ENCODE measurements at places on chromosomes 13 and 19.
A peak's percentile ranks its signal among the peaks of the same experiment; 100 is the strongest.

- no peak for DNase-seq
These were observed 310.4 kb downstream of the SPRY2 start for GRCh38 chr13:80030491-80030890.

DNA sequence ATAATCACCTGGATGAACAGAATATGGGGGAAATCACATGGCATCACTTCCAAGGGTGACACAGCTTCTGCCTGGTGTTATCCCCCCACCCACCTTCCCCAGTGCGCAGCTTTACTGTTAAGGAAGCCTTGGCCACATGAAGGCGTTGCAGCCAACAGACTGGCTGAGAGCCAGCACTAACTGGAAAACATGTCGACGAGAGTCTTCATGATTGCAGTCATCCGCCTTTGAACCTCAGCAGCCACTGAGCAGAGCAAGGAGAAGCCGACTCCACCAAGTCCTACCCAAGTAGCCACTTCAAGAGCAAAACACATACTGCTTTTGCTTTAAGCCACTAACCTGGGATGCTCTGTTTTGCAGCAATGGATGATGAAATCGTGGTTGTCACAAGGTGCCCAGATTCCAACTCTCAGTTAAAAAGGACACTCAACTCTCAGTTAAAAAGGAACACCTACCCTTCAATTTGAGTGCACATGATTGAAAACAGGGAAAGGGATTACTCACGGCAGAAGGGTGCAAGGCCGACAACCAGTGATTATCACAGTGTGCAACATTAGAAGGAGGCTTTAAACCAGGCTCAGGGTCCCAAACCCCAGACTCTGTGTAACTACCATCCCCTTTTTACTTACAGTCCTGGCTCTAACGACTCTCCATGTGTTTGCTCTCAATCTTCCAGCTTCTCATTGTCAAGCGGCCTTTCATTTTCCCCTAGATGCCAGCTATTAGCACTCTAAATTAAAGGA is 149.1 kb downstream of the KLF12 start:
- DNase-seq: no peak

DNA sequence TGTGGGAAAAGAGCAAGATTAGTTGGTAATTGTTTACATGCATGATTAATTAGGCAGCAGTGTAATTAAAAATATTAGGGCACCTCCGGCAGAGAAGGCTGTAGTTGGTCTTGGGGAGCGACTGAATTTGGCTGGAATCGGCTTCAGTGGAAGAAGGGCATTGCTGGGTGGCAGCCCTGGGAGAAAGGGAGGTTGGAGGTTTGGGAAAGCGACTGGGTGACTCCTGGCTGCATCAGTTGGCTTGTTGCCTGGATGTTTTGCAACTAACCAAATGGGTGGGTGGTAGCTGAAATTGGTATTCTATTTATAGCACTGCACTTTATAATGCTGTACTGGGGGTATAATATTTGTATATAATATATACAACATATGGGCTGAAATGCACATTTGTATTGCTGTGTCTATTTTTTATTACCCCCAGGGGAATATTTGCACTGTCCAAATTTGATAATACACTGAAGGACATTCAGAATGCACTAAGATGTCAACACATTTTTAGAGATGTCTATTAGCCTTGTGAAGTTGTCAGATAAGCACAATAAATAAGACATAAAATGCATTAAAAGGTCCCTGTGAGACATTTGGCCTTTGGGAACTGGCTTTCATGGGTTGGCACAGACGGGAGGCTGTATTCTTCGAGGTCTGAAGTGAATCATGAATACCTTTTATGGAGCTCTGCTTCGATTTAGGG is 1.7 kb downstream of the B3GLCT start:
- DNase-seq: no peak

- DNase-seq: no peak
These were observed 99.5 kb downstream of the ERCC5 start for GRCh38 chr13:102945324-102945815.

- DNase-seq: no peak
These were observed 63.9 kb upstream of the GTF3A start for GRCh38 chr13:27360562-27360961.

- no peak for DNase-seq
These were observed 142.8 kb downstream of the STK24 start for GRCh38 chr13:98434060-98434459.

DNA sequence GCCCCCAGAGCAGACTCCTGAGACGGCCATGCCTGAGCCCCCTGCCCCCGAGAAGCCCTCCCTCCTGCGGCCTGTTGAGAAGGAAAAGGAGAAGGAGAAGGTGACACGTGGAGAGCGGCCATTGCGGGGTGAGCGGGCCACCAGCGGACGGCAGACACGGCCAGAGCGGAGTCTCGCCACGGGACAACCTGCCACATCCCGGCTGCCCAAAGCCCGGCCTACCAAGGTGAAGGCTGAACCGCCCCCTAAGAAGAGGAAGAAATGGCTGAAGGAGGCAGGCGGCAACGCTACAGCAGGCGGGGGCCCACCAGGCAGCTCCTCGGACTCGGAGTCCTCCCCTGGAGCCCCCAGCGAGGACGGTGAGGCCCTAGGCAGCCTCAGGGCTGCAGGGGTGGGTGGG is 24.1 kb downstream of the RRAS start:
- DNase-seq: no peak

DNA sequence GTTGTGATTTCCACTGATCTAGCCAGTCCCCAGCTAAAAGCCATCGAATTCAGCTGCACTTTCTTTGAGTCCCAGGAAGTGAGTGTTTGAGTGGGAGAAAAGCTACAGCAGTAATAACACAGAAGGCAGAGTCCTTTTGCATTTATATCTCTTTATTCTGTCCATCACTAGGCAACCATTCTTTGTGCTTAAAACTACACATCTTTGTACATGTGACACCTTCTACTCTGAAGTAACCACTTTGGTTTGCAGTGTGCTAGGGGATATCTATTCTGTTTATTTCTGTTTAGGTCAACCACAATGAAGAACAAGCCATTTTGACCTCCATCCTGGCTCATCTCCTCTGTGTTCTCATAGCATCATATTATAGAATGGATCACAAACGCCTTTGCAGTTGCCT is 226.0 kb upstream of the SERP2 start:
- no peak for DNase-seq

DNA sequence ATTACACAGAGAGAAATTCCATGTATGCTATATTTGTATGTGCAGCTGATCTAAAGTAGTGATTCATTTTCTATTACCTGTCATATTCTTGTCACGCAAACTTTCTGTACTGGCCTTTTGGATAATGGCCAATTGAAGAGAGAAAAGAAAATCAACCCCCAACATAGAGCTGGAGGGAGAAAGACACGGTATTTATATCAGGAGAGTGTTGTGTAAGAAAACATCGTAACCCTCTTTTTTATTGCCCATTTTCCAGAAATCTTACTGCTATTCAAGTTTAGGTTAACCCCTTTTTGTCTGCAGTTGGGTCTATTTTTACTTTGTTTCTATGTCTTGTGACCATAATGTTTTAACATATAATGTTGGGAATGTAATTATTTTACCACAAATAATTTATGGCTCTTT is 27.9 kb downstream of the DGKH start:
- DNase-seq: no peak

- peak; percentile 3 for DNase-seq
These were observed 29.7 kb upstream of the RGCC start for GRCh38 chr13:41427666-41428065.

DNA sequence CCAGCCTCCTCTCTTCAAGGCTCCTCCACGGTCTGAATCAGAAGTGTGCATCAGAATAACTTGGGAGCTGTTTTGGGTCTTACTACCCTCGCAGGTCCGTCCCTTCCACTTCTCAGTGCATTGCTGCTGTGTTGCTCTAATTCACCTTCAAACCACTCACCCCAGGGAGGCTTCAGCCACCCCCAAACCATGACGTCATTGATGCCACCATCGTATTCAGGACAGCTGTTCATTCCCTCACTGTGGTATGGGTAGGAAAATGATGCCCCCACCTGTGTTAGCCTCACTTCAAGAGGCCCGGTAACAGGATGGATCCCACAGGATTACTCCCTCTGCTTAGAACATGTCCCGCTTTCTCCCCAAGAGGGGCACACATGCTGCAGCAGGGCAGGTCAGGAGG is 1005.7 kb downstream of the UQCRFS1 start:
- DNase-seq: no peak

- DNase-seq: no peak
These were observed 382.8 kb downstream of the FOXO1 start for GRCh38 chr13:40283666-40284065.

GRCh38 chr19:14577885-14578427 is 4.9 kb upstream of the CLEC17A start:
- DNase-seq: peak; percentile 91

DNA sequence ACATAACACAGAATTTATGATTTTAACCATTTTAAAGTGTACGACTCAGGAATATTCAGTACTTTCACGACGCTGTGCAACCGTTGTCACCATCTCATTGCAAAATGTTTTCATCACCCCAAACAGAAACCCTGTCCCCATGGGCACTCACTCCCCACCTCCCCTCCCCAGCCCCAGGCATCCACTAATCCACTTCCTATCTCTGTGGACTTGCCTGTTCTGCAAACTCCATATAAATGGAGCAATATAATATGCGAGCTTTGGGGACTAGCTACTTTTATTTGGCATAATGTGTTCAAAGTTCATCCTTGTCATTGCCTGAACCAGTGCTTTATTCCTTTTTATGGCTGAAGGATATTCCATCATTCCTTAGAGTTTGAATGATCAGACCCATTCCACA is 7.3 kb upstream of the INSR start:
- DNase-seq: no peak

- no peak for DNase-seq
These were observed 74.2 kb downstream of the COL4A1 start for GRCh38 chr13:110232756-110233155.

- DNase-seq: no peak
These were observed 73.7 kb downstream of the UQCRFS1 start for GRCh38 chr19:29139227-29139626.

DNA sequence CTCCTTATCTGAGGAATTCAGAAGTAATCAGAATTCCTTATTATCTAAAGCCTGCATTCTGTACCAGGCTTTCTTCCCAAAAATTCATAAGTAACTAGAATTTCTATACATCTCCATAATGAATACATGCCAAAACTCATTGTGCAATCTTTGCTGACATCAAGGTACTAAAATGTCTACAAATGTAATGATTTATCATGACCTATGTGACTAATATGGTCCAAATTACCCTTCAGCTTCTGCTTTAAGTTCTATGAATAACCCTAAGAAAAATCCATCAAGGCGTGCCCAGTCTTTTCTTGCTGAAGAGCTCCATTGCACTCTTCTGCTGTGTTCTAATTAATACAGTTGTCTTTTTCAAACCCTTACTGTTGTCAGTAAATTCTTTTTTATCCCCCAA is 58.5 kb upstream of the SLITRK1 start:
- no peak for DNase-seq

DNA sequence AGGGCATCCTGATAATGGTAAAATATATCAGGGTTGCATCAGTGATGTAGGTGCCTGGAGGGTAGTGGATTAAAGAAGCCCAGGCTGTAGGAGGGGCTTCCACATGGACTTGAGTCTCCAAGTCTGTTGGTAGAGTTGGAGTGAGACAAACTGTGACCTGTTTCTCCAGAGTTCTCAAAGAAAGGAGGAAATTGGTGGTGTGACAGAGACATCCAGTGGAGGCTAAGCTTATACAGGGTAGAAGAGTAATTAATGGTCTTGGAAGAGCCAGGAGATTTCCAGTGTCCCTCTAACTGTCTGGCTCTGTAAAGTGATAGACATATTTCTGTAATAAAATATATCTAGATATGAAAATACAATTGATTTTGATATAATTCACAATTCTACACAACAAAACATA is 61.1 kb downstream of the GPC5 start:
- no peak for DNase-seq

DNA sequence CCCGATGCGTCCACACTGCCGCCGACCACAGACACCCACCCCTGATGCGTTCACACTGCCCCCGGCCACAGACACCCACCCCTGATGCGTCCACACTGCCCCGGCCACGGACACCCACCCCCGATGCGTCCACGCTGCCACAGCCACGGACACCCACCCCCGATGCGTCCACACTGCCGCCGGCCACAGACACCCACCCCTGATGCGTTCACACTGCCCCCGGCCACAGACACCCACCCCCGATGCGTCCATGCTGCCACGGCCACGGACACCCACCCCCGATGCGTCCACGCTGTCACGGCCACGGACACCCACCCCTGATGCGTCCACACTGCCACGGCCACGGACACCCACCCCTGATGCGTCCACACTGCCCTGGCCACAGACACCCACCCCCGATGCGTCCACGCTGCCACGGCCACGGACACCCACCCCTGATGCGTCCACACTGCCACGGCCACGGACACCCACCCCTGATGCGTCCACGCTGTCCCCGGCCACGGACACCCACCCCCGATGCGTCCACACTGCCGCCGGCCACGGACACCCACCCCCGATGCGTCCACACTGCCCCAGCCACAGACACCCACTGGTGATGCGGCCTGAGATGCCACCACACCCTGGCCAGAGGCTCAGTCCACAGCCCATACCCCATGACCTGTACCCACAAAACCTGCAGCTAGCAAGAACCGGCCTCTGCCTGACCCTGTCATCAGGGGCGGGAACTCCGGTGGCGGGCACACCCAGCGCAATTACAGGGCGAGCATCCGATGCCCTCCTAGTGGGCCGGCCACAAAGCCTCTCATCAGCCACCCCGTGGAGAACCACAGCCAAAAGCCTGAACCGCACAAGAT is 28.4 kb downstream of the RASA3 start:
- no peak for DNase-seq

- DNase-seq: no peak
These were observed 22.6 kb downstream of the KLHL26 start for GRCh38 chr19:18659281-18660050.

DNA sequence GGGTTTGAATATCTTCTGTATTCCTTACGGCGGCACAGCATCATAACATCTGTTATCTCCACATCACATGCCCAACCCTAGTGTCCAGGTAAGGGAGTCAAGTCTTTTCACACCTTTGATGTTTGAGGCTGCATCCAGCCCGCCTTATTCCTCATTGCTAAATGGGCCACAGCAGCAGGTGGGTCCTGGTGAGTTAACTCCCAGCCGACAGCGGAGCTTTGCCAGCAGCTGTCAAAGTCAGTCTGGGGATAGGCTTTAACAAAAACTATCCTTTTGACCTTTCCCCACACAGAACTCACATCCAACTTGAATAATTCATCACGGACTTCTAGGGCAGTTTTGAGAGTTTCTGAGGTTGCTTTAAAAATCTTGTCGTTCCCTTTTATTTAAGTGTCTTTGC is 235.1 kb downstream of the DLEU7 start:
- DNase-seq: no peak

DNA sequence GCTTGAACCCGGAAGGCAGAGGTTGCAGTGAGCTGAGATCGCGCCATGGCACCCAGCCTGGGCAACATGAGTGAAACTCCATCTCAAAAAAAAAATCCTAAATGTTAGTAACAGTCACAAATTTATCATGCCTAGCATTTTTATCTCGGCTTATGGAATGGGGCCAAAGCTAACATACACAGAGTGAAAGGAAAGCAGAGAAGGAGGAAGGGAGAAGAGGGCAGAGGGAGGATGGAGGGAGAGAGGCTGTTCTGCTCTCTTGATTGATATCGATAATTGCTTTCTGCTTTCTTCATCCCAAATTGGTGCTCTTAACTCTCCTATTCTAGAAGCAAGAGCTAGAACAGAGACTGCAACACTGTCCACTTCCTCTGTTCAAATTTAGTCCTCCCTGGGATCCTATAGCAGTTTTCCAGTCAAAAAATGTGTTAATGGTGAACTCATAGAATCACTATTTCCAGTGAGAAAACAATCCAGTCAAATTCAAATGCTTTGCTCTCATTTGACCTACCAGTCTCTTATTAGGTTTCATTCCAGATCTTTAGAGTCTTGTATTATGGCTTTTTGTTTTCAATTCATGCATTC is 15.8 kb upstream of the TUBGCP3 start:
- DNase-seq: no peak

- no peak for DNase-seq
These were observed 1.8 kb upstream of the ZNF557 start for GRCh38 chr19:7067716-7068115.

Measured in NCI-H2171 treated with DMSO at 0.1 percent for 48 hours (cell line).